ENCODE measurements at places on chromosomes 4 and X. TPM values are rescaled to one million over a fixed set of nuclear protein-coding genes. Genes with fewer than 3 reads are reported as not detected.

DNA sequence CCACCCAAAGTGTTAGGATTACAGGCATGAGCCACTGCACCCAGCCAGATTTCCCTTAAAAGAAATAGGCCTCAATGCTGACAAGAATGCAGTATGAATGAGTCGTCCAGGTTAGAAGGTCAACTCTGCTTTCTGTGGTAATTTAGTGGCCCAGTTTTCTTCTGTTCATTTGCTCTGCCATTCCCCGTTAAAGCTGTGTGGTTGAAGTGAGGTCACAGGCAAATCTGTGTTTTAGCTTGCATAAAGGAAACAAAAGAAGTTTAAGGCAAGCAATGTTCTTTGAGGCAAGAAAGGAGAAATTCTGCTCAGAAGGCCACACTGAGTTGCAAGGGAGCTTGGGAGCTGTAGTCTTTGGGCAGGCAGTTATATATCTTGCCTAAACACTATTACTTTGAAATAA lies 176.8 kb downstream of the LARP7 start:
- DNase-seq = peak; percentile 6

DNA sequence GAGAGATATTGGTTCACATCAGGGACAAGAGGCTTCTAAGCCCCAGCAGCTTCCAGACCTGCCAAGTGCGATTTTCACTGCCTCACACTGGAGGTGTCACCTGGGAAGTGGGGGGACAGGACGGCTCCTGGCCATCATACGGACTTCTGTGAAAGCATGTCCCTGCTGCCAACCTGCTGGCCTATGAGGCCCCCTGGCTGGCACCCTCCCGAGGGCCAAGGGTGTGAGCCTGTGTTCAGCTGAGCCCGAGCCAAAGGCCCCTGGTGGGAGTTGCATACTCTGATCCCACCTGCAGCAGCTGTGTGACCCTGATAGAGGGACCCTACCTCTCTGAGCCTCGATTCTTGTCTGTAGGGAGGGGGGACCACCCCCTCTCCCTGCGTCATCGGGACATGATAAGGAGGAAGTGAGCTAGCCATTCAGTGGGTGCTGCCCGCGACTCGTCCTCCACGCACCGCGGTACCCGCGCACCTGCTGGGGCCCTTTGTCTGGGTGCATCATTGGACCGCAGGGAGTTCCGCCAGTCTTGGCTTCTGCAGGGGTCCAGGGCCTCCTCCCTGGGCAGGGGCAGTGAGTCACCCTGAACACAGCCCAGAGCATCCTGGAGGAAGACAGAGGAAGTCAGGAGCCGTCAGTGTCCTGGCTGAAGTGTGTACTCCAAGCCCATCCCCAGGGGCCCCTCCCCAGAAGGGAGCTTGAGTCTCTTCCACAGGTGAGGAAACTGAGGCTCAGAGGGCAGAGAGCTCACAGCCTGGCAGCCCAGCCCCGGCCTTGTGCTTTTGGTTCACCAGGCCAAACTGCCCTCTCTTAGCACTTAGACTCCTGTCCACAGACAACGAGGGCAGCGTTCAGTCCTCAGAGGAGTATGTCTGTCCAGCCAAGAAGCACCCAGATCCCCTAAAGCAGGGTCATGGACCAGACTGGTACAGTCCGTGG lies 24.1 kb downstream of the C4orf50 start:
- DNase-seq = no peak

XG gene
- total RNA-seq = 0.06 TPM

- no peak for DNase-seq
Measured at GRCh38 chr4:188437535-188437934, 298.3 kb downstream of the TRIML1 start.

TBC1D8B gene
- total RNA-seq = 2.9 TPM

MAGEB17 gene
- not detected for total RNA-seq

DNA sequence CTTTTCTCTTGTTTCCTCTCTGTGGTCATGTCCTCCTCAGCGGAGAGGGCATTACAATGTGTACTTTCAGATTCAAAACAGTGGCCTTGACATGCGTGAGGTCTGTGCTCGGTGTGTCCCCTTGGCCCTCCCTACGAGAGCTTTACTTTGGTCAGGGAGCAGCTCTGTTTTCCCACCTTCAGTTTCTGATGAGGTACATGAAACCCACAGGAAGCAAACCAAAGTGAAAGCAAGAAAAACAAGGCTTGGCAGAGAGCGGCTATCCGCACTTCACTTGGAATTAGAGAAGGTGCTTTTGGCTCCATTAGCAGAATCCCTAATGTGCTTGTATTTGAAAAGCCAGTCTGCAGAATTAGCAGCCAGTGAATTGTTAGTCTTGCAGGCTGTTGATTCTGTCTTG lies 19.5 kb upstream of the BOD1L1 start:
- no peak for DNase-seq

- DNase-seq = peak; percentile 43
Measured at GRCh38 chrX:67563469-67564448, 19.9 kb downstream of the AR start.

- DNase-seq = no peak
Measured at GRCh38 chr4:66554826-66555225, 884.5 kb upstream of the EPHA5 start.

DNA sequence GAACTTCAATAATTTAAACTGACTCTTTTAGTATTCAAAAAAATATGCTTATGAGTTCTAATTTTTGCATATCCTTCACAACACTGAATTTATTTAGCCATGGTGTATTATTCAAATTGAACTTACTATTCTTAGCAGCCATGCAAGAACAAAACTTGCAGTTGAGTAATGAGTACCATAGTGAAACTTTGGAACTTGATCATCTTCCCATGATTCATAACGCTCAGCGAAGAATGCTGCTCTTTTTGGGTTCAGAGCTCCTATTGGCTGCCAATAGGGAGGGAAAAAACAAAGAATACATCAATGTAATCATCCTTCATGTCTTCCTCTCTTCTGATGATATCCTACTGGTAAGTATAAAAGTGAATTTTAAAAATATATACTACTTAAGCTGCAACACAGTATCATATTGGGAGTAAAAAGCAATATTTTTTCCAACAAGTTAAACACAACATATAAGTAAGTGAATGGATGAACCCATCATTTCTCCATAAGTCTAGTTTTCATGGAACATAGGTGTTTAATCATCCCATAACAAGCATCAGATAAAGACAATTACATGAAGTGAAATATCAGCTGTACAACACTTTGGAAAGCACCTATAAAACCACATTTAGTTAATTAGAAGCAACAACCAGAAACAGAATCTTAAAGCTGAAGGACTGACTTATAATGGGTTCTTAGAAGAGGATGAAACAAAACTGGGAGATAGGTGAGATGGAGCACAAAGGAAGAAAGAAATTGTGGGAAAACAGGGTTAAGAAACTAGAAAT lies 145.2 kb upstream of the MAB21L2 start:
- no peak for DNase-seq

SCOC gene
- total RNA-seq = 97.0 TPM

- DNase-seq = no peak
Measured at GRCh38 chr4:75867130-75867529, 35.1 kb downstream of the PPEF2 start.

SLC25A31 gene
- total RNA-seq = not detected

- no peak for DNase-seq
Measured at GRCh38 chr4:7402526-7402925, 32.2 kb downstream of the PSAPL1 start.

DNA sequence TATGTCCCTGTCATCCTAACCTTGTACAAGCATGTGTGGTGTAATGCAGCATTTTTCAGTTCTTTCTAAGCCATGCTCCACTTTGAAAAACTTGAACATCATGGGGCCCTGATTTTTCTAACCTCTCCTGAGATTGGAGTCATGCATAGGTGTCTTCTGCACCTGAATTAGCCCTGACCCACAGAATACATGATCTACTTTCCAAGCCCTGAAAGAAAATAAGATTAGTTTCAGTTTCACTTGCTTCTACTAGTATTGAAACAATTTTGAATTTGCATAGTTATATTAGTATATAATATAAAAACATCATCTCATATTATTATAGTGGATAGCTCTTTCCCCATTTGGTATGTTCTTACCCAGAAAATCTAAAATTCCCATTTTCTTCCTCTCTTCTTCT lies 178.2 kb downstream of the HS3ST1 start:
- no peak for DNase-seq

- no peak for DNase-seq
Measured at GRCh38 chr4:6687947-6688878, 5.5 kb upstream of the S100P start.

WDFY3 gene
- total RNA-seq = 23.4 TPM

- no peak for DNase-seq
Measured at GRCh38 chrX:73877687-73878086, 314.7 kb downstream of the CHIC1 start.

QRFPR gene
- total RNA-seq = 0.91 TPM

GPRASP1 gene
- 0.08 TPM for total RNA-seq
